Stimulated activated CD4-positive, alpha-beta T cell treated with anti-CD3 and anti-CD28 coated beads, Interleukin-1b, Interleukin-23, amount 100 ng/mL, for 4 hours (primary cell): ENCODE measurements at places on chromosomes 16 and 17.

DNA sequence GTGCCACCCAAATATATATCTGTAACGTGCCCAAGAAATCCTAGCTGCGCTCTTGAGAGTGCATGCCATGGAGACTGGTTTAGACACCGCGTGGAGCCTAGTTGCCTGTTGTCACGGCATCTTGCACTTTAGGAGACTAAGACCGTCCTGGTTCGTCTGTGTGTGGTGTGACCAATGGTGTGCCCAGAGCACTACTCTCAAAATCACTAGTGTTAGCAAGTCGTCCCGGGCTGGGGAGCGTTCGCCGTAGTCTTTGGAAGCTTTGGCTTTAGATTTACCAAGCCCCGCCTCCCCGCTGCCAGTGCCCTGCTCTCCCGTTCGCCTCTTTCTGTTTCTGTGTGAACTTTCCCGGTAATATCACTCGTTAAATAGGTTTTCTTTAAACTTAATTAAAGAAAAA, 27.0 kb downstream of the CLUH start:
- DNase-seq = no peak

GRCh38 chr16:12096157-12096777, 119.7 kb downstream of the SNX29 start:
- no peak for DNase-seq

DNA sequence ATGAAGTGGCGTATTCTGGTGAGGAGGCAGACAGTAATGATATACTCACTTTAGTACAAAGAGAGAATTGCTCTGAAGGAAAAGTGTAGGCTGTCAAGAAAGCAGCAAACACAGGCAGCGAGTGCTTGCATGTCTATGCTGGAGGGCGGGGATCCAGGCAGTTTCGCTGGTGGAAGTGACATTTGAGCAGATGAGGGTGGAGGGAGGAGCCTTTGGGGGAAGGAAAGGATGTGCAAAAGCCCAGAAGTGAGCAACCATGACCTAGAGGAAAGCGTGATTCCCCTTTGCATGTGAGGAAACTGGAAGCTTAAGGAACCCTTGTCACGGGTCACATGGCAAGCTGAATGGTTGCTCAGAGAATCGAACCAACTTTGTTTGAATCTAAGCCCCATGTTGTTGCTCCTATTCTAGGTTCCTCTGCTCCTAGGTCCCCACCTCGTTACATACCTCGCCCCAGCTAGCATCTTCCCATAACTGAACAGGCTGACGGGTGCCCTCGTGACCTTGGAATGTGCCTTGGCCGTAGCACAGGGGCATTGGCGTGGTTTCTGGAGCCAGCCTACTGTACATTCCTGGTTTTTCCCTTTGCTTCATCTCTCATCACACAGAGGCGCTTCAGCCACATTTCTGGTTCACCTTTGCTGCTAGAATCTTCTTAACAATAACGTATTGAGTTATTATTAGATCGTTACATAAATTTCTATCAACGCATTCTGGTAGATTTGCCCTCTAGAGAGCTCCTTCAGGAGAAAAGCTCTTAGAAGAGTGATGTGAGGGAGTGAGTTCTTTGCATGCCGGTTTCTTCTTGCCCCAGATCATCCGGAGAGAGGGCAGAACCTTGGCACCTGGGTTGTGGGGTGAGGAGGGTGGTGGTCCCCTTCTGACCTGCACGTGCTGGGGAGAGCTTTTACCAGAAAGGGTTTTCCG, 191.8 kb downstream of the SNX29 start:
- DNase-seq = no peak

DNA sequence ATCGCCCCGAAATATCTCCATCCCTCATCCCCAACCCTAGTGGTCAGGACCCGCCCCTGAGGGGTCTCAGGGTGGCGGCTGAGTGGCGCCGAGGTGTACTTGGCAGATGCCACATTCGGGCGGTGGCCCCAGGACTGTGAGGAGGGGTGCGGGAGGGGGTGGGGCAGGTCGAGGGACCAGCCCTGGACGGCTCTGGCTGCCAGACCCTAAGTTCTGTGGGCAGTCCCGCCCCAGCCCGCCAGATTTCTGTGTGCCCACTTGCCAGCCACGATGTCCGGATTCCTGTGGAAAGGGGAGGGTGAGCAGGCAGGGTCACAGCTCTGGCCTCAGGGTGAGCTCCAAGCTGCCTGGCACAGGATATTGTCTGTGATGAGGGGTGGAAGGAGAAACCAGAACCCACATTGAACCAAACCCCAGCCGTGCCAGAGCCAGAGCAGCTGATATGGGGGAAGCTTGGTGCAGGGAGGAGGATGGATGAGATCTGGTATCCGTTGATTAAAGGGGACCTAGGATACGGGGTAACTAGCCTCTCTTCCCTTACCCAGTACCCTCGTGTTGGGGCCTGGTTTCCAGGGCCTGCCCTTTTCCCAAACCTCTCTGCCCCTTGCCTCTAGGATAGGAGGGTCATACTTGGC, 1.1 kb upstream of the CHAD start:
- DNase-seq = no peak

DNA sequence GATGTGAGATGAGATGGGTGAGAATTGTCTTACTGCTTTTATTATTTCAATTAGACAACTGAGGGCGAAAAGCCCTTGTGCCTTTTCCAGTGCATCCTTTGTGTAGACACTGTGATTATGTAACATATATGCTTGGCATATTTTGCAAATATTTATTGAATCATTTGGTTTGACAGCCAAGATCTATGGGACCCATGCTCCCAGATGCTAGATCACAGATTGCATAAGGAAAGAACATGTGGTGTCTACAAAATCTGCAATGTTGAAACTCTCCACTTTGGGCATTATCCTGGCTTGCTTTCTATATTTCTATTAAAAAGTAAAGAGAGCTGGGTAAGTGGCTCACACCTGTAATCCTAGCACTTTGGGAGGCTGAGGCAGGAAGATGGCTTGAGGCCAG, 4.8 kb upstream of the COG1 start:
- DNase-seq = no peak

DNA sequence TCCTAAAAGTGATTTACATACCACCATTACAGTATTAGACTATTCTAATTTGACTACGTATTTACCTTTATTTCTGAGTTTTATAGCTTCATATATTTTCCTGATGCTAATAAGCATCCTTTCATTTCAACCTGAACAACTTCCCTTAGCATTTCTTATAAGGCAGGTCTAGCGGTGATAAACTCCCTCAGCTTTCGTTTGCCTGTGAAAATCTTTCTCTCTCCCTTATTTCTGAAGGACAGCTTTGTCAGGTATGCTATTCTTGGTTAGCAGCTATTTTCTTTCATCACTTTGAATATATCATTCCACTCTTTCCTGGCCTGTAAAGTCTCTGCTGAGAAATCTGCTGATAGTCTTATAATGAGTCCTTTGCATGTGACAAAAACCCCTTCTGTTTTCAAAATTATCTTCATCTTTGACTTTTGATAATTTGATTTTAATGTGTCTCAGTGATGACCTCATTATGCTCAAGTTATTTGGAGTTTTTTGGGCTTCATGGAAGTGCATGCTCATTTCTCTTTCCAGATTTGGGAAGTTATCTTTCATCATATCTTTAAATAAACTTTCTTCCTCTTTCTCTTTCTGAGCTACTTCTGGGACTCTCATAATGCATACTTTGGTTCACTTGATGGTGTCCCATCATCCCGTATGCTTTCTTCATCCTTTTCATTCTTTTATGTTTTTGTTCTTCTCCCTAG, 285.4 kb upstream of the PMFBP1 start:
- DNase-seq = no peak
